RKO (cell line): ENCODE measurements at places on chromosomes 5 and 9.
A peak's percentile ranks its signal among the peaks of the same experiment; 100 is the strongest.

DNA sequence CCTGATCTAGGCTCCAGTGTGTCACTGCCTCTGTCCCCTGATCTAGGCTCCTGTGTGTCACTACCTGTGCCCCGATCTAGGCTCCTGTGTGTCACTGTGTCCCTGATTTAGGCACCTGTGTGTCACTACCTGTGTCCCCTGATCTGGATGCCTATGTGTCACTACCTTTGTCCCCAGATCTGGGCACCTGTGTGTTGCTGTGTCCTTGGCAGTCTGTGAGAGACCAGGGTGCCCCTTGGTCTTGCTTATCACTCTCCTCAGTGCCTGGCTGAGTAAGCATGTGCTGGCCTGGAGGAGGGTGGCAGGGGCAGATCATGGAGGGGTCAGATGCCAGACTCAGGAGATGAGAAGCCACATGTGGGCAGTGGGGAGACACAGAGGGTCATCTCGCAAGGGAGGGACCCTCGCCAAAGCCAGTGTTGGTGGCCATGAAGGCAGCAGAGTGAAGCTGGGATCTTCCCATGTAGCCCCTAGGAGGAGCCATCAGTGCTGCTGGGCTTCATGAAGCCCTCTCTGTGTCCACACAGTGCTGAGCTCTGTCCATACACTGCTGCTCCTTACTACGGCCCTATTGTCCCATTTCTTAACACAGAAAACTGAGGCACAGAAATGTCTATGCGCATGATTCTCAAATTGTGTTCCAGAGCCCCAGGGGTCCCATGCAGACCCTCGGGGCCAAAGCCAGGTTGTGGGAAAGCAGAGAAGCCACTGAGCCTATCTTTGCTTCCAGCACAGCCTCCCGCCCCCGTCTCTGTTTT, 15.5 kb downstream of the OLFML2A start:
- DNase-seq: no peak

DNA sequence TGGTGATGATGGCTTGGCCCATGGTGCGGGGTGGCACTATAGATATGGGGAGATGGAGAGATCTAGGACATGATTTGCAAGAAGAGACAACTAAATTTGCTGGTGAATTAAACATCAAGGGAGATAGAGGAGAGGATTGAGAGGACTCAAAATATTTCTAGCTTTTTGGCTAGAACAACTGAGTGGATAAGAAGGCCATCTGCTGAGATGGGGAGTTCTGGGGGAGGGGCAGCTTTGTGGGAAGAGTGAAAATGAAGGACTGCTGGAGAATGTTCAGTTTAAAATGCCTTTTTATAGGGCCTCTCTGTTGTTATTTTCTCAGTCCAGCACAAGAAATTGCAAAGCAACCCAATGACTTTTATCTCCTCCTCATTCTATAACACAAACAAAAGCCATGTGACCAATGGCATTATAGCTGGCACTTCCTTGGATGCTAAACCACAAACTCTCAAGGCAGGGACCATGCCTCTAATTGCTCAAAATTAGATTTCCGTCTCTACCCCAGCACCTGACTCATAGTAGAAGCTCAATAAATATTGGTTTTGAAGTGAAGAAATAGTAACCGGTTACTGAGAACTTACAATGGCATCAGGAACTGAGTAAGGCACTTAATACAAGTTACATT, 29.8 kb downstream of the JAKMIP2 start:
- DNase-seq: no peak

GRCh38 chr9:106697750-106698502, 165.0 kb upstream of the ZNF462 start:
- DNase-seq: no peak

- DNase-seq: peak; percentile 45
Observed at GRCh38 chr9:69877852-69878514, 57.4 kb downstream of the CFAP95 start.

DNA sequence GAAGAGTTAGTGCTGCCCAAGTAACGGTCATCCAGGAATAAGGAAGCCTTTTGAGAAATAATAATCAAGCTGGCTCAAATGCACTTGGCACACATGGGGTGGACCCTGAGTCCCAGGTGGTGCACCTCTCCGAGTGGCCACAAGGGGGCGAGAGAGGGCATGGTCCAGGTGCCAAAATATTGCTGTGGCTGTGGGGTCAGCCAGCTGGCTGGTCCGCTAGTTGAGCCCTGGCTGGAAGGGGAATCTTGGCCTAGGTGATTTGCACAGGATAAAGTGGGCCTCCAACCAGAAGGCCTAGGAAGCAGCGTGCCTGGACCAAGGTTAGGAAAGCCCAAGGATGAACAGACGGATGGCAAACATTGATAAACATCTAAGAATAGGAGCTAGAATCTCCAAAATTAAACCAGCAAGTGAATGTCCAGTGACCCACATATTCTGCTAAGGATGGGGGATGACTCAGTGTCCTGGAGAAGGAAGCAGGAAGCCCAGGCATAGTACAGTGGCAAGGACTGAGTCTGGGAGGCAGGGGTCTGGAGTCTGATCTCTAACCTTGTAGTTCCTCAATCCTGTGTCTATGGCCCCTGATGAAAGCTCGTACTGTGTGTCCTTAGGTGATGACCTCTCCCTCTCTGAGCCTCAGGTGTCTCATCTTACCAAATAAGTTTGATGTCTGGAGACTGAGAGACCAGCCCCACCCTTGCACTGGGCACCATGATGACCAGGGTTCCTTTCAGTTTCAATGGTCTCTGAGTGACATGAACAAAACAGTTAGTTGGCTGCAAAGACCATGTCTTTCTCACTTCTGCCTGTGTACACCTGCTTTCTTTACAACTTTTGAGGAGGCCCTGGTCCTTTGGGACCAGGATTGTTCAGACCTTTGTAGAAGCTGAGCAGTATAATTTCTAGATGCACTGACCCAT, 19.2 kb upstream of the SHB start:
- DNase-seq: peak; percentile 49

- DNase-seq: no peak
Observed at GRCh38 chr5:126538579-126538978, 56.4 kb downstream of the ALDH7A1 start.

- DNase-seq: no peak
Observed at GRCh38 chr5:138369706-138370105, 17.2 kb downstream of the KDM3B start.

- DNase-seq: no peak
Observed at GRCh38 chr9:105206821-105207699, 37.4 kb upstream of the SLC44A1 start.

GRCh38 chr9:136694163-136694871, 7.1 kb upstream of the AGPAT2 start:
- DNase-seq: peak; percentile 69

DNA sequence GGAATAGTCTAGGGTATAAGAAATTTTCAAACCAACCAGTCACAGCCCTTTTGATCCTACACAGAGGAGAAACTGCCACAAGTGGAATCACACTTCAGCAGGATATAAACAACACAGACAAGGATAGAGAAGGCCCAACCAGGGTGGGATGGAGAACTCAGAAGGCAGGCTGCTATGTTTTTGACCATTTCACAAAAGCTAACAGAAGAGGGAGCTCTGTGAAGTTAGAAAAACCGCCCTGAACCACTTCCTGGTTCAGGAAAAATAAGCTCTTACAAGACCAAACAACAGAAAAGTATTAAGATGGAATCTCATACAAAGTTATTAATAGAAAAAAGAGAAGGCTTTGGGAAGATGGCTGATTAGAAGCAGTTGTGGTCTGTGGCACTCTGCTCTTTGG, 960 bp upstream of the IFNB1 start:
- no peak for DNase-seq

DNA sequence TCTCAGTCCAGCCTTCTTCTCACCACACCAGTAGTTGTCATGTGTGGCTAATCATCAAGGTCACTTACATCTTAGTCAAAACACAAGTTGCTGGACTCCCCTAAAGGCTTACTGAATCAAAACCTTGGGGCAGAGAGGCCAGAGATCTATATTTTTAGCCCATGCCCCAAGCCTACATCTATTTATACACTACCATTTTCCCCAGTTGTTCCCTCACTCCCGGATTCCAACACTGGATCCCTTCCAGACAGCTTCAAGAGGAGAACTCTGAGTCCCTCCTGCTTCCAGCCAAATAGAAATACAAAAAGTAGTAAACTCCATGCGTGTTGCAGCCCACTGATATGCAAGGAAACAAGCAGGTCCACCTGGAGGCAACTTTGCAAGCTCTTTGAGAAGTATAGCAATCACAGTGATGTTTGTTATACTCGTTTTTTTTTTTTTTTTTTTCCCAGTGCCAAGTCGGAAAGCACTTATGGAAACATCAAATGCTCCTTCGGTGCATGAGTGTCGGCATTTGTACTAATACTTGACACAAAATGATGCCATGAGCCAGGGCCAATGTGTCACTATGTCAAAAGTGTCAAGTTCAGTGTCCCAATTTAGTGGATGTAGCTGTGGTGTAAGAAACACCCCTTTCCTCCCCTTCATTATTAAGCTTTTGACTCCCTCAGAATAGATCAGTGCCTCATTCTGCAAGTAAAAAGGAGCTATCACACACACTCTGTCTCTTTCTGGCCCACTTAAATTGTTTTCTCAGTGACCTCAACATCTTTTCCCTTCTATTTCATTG, 594.2 kb upstream of the SGCD start:
- no peak for DNase-seq

GRCh38 chr9:125568621-125569020, 138.4 kb downstream of the MAPKAP1 start:
- no peak for DNase-seq

DNA sequence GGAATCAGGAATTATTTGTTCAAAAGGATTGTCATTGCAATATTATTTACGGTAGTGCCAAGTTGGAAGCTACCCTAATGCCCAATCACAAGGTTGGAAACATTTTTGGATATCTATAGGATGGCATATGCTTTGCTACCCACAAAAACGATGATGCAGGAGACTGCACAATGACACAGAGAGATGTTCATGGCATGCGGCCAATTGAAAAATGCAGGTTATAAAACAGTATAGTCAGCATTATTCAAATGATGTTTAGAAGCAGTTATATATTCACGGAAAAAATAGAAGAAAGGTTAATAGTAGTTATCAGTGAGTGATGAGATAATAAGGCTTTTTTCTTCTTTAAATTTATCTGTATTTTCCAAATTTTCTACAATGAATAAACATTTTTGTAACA, 5.9 kb upstream of the ACSL6 start:
- DNase-seq: no peak

DNA sequence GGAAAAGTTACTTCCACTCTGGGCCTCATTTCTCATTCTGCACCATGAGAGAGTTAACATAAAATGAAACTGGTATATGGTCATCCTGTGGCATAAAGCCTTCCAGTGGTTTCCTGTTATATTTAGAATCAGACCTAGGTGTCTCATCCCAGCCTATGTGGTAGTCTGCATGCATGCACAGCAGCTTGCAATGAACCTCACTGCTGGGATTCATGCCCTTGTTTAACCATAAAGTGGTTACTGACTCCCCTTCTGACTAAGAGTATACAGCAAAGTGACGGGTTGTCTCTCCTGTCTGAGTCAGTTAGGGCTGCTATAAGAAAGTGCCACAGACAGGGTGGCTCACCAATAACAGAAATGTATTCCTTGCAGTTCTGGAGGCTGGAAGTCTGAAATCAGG, 14.7 kb upstream of the TDRD7 start:
- peak; percentile 66 for DNase-seq

GRCh38 chr5:52760695-52761366, 26.9 kb upstream of the ITGA1 start:
- no peak for DNase-seq
